ENCODE measurements at places on chromosomes 12 and 14.
A peak's percentile ranks its signal among the peaks of the same experiment; 100 is the strongest.

DNA sequence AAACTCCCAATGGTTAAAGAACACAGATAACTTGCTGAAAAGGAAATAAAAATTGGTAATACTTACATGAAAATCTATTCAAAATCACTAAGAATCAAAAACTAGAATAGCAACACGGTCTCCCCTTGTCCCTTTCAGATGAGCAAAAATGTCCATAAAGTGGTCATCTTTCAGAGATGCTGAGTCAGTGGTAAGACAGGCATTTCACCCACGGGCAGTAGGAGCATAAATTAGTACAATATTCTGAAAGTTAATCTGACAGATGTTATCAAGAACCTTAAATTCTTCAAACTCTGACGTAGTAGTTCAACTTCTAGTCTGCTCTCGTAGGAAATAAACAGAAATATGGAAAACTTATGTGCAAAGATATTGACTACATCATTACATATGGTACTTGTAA is 33.1 kb upstream of the GNPNAT1 start:
- no peak for DNase-seq

GRCh38 chr12:128606051-128606450 is 217.7 kb downstream of the SLC15A4 start:
- no peak for DNase-seq

DNA sequence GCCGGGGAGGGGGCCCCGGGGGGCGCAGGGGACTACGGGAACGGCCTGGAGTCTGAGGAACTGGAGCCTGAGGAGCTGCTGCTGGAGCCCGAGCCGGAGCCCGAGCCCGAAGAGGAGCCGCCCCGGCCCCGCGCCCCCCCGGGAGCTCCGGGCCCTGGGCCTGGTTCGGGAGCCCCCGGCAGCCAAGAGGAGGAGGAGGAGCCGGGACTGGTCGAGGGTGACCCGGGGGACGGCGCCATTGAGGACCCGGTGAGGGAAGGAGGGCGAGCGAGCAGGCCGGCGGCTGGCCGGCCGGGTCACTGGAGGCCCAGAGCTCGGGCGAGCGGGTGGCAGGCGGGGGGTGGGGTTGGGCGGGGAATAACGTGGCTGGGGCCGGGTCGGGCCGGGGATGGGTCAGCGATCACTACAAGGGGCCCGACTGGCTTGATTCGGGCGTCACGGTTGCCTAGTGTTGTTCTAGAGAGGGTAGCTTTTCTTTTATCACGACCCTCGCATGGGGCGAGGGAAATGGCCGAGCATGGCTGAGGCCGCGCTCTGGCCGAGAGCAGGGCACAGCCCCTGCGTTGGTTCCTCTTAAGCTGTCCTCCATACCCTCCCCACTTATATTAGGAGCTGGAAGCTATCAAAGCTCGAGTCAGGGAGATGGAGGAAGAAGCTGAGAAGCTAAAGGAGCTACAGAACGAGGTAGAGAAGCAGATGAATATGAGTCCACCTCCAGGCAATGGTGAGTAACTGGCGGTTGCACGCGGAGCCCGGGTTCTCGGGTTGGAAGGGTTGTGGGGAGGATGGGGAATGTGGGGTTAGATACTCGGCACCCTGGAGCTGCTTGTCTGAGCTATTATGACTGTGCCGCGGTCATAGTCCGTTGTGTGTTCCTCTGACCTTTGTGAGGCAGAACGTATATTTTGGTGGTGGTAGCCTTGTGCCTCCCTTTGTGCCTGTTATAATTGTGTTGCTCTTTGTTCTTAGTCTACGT is 603 bp downstream of the PABPN1 start:
- peak; percentile 90 for DNase-seq

GRCh38 chr14:101535232-101535631 is 26.1 kb upstream of the DIO3 start:
- no peak for DNase-seq

GRCh38 chr12:105510526-105510925 is 180.0 kb downstream of the C12orf75 start:
- no peak for DNase-seq

DNA sequence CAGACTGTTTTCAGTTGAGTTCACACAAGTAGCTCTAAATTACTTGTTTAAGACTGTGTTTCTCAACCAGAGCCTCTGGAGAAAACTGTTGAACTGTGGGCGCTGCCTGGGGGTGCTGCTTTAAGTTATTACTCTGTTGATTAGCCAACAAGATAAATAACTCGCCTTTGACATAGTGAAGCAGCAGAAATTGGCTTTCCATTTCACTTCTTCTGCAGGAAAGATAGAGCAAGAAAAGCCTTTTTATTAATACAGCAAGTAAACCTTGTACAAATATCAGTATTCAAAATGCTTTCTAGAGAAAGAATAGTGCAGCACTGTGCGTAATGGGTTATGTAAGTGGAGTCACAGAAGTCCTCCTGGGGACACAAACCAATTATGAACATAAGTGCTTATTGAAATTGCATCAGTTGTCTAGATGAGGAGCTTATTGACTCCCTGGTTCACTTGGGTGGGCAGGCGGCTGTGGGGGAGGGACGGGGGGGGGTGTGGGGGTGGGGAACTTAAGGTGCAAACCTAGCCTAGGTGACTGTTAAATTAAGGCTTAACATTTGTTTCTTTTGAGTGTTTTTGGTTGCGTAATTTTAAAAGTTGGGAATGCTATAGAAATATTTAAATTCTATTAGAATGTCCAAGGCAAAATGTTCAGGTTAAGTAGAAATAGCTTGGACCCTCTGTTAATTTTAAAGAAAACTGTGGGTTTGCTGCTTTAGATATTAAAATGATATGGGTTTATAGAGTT is 6.3 kb downstream of the FRS2 start:
- DNase-seq, result peak; percentile 71

DNA sequence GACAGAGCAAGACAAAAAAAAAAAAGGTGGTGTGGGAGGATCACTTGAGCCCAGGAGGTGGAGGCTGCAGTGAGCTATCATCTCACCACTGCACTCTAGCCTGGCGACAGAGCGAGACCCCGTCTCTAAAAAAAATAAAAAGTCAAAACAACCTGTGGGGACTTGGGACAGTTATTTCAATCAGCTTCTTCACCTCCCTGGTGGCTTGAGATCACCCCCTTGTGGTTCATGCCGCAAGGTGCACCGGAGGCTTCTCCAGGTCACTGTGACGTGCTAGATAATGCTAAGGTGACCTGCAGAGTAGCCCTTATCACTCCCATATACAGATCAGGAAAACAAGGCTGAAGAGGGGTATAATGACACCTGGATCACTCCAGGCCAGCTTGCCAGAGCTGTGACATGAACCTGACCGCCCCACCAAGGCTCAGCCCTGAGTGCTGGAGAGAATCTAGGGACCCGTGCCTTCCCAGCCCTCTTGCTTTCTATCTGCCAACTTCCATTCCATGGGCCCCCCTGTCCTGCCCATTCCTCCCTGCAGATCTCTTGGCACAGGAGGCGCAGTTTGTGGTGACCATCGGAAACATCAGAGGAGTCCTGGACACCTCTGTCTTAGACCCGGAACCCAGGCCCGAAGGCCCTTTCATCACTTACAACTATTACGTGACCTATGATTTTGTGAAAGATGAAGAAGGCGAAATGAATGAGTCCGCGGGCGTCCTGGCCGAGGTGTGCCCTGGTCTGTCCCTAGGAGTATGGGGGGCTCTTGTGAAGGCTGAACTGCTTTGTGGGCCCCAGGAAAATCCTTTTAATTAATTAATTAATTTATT is 8.1 kb downstream of the LRRC43 start:
- peak; percentile 78 for DNase-seq

- DNase-seq, result no peak
These were observed 156.3 kb downstream of the ZFP36L1 start for GRCh38 chr14:68636597-68636996.

GRCh38 chr14:75549169-75549568 is 26.9 kb downstream of the BATF start:
- DNase-seq, result no peak

- DNase-seq, result no peak
These were observed 6.3 kb downstream of the MIS18BP1 start for GRCh38 chr14:45246691-45247090.

DNA sequence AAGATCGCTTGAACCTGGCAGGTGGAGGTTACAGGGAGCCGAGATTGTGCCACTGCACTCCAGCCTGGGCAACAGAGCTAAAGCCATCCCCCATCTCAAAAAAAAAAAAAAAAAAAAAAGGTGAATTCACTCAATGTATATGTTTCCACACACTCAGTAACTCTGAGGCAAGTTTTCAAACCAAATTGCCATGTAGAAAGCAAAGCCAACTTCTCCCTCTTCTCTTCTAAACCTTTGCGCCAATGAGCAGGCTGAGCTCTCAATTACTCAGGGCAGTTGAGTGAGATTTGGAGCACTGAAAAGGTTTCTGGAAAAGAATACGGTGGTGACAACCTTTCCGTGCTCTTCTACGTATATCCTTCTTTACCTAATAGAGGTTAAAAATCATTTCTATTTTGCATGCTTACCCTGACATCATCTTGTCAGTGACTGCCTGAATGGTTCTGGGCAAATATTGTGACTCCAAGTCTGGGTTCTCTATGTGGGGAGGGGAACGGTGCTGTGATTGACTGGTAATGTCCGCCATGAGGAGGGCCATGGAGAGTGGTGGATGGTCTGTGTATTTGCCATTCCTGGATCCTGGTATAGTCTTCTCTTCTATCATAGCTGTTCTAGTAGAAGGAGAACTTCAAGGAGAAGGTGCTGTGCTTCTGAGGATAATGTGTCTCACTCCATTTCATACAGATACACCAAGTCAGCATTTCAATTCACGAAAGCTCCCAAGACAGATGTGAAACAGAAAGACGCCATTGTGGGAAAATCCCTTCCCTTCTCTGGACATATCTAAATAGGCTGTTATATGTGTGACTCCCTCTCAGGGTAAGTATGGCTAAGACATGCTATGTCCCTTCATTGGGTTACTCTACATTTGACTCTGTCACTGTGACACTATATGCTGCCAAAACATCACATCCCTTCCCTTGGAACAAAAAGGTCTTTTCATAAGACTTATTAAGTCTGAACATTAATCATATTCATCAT is 46.2 kb upstream of the MED13L start:
- no peak for DNase-seq

DNA sequence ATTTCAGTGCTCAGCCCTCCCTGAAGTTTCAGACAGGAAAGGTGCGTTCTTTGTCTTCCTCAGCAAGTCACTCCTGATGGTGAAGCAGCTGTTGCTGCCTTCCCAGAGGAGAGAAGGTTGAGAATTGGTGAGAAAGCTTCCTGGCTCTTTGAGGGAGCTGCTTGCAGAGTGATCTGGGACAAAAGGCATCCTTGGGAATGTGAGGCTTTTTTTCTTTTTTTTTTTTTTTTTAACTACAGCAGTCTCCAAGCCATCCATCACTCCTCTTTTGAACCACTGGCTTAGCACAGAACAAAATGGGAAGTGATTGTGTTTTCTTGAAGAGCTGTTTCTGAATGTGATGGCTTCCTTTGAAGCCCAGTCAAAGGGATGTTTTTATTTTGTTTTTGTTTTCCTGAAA is 120.4 kb upstream of the LRIG3 start:
- no peak for DNase-seq

- no peak for DNase-seq
These were observed 24.9 kb upstream of the PRKAB1 start for GRCh38 chr12:119642986-119643385.

GRCh38 chr12:94677778-94678177 is 27.4 kb upstream of the TMCC3 start:
- no peak for DNase-seq

GRCh38 chr12:27964123-27964522 is 8.4 kb downstream of the PTHLH start:
- no peak for DNase-seq

DNA sequence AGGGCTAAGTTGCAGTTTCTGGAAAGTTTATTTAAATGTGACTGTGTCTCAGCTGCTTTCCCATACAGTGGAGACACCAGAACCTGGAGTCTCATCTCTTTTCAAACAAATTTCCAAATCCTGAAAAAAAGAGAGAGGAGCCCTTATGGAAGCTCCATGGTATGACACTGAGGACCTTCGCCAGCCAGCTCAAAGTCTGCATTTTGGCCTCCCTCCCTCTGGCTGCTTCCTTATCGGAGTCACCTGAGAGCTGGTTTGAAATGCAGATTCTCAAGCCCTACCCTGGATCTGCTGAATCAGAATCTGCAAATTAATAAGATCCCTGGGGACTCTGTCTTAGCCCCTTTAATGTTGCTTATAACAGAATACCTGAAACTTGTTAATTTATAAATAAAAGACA is 21.7 kb upstream of the JDP2 start:
- no peak for DNase-seq

- no peak for DNase-seq
These were observed at the start of gene ALDH1L2 for GRCh38 chr12:105084251-105085250. ALDH1L2 (minus strand) TSS chr12:105084458; CDS start chr12:105084436, 22 bp downstream.

DNA sequence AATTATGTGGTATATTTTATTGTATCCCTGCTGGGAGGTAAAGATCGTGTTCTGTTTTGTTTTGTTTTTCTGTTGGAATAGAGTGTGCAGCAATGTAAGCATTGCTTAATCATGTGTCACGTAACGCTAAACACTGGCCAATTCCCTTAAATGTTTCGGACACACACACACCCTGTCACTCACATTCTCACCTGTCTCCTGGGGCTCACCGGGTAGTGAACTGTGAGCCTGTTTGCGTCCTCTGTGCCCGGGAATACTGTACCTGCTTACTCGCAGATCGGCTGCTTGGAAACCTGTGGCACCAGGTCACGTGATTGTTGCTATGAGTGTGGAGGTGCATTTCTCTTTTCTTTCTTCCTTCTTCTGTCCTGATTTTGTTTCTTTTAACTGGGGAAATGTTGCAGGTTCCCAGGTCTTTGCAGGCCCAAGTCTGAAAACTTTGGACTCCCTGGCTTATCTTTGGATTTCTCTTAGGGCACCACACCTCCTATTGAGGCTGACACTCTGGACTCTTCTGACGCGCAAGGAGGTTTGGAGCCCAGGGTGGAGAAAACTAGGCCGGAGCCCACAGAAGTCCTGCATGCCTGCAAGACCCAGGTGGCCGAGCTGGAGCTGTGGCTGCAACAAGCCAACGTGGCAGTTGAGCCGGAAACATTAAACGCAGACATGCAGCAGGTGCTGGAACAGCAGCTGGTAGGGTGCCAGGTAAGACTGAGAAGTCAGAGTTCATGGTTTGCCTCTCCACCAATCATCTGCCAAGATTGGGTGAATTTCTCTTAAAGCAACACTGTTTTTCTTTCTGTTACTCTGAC is 181.1 kb downstream of the ESR2 start:
- no peak for DNase-seq

DNA sequence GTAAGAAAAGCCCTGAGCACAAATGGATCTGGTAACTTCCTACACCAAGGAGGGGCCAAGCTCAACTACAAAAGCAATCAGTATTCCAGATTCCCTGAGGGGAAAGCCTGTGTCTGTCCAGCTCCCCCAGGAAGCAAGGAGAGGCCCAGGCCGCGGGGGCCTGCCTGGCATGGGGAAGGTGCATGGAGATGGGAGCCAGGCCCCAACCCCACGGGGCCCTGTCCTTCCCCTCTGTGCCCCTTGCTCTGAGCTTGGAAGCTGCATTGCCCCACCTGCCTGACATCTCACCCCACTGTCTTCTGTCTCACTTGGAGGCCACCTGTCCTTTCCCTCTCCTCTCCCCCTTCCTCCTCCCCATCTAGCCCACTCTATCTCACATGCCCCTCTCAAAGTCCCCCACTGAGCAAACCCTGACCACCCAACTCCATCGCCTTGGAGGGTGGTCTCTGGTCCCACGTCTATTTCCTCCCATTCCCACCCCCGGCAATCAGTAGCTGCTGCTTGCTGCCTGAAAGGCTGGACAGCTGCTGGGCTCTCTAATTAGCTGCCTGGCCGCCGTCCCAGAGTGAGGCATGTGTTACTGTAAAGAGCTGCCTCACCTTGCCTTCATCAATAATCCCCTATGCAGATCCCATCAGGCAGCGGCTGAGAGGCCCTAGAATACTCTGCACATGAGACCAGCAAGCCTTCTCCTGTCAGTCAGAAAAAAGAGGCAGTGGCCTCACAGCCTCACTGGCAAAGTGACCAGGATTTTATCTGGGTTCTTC is 3.4 kb upstream of the TMEM229B start:
- peak; percentile 90 for DNase-seq

GRCh38 chr12:52121824-52122539 is 42.5 kb downstream of the SMIM41 start:
- peak; percentile 92 for DNase-seq

Measured in NCI-H82 (cell line).